ENCODE measurements at places on chromosomes 1 and 21. TPM values are rescaled to one million over a fixed set of nuclear protein-coding genes. Genes with fewer than 3 reads are reported as not detected.

The GREM2 gene
- 0.37 TPM for total RNA-seq

The ABCD3 gene
- total RNA-seq, result 45.6 TPM

The TCP10L gene
- 81.3 TPM for total RNA-seq

The CENPF gene
- 28.1 TPM for total RNA-seq

The CFHR1 gene
- not detected for total RNA-seq

The ROR1 gene
- 5.1 TPM for total RNA-seq

The BMP8B gene
- 5.5 TPM for total RNA-seq

The EDARADD gene
- total RNA-seq, result 3.2 TPM

The IRF6 gene
- total RNA-seq, result 8.7 TPM

The AADACL3 gene
- total RNA-seq, result not detected

The CYP4B1 gene
- total RNA-seq, result 4.3 TPM

The CHIA gene
- total RNA-seq, result 0.31 TPM

The SGIP1 gene
- total RNA-seq, result 67.9 TPM

The OR2L5 gene
- total RNA-seq, result 0.55 TPM

The SLAMF1 gene
- total RNA-seq, result 0.50 TPM

The E2F2 gene
- 6.6 TPM for total RNA-seq

The LYPD8 gene
- total RNA-seq, result 0.43 TPM

The GJA8 gene
- total RNA-seq, result 5.1 TPM

The FMO5 gene
- 9.8 TPM for total RNA-seq

The SPRR1B gene
- total RNA-seq, result not detected

The NBPF9 gene
- total RNA-seq, result 29.8 TPM

The NTNG1 gene
- 2.2 TPM for total RNA-seq

The IL22RA1 gene
- total RNA-seq, result 0.31 TPM

The FCRL3 gene
- total RNA-seq, result 0.19 TPM

The GCSAML gene
- total RNA-seq, result 2.8 TPM

The SPRR5 gene
- total RNA-seq, result not detected

The C1orf87 gene
- 6.2 TPM for total RNA-seq

The MSH4 gene
- total RNA-seq, result 8.2 TPM

The OR2M3 gene
- 0.19 TPM for total RNA-seq

The ALX3 gene
- total RNA-seq, result 0.79 TPM

The TMEM240 gene
- 3.6 TPM for total RNA-seq

The LAD1 gene
- total RNA-seq, result 0.37 TPM

The ANGPTL7 gene
- total RNA-seq, result not detected

The NR5A2 gene
- 4.4 TPM for total RNA-seq

The TMEM269 gene
- 0.68 TPM for total RNA-seq

The PRKAA2 gene
- total RNA-seq, result 4.9 TPM

The CD244 gene
- total RNA-seq, result 2.3 TPM

The AKIRIN1 gene
- 169 TPM for total RNA-seq

The CYP4Z1 gene
- 2.4 TPM for total RNA-seq

The DDAH1 gene
- 71.3 TPM for total RNA-seq
